ENCODE measurements at places on chromosomes 7 and 10.

GRCh38 chr7:86664991-86665390 lies 21.3 kb downstream of the GRM3 start:
- no peak for DNase-seq

DNA sequence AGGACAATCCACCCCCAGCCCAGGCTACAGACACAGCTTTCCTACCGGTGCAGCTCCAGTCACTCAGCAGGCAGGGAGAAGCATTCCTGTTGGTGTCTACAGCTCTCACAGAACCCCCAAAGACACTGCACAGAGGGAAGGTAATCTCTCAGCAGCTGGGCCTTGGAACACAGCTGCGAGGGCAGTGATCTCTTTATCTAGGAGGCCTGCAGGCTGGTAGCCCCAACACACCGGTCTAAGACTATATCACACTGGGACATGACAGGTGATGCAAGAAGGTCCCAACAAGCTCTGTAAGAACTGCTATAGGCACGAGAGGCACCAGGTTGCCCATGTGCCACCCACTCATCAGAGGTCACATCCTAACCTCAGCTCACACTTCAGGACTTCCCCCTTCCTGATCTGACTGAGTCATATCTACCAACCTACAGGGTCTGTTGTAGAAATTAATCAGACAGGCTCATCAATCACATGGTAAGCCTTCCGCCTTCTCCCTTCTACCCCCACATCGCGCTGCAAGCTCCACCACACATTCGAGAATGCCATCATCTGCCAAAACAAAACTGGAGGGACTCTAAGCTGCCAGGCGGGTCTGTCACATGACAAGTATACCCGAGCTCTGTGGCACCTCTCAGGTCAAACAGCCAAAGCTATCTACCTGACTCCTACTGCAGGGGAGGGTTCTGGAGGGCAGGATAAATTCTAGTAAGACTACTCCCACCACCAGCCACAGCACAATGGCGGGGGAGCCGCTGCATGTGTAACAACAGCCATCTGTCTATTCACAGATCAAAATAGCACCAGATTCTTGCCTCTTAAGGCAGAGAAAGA lies 26.1 kb downstream of the FAM53B start:
- DNase-seq: no peak

- no peak for DNase-seq
Observed at GRCh38 chr10:47379445-47379785, 4.7 kb downstream of the ZNF488 start.

DNA sequence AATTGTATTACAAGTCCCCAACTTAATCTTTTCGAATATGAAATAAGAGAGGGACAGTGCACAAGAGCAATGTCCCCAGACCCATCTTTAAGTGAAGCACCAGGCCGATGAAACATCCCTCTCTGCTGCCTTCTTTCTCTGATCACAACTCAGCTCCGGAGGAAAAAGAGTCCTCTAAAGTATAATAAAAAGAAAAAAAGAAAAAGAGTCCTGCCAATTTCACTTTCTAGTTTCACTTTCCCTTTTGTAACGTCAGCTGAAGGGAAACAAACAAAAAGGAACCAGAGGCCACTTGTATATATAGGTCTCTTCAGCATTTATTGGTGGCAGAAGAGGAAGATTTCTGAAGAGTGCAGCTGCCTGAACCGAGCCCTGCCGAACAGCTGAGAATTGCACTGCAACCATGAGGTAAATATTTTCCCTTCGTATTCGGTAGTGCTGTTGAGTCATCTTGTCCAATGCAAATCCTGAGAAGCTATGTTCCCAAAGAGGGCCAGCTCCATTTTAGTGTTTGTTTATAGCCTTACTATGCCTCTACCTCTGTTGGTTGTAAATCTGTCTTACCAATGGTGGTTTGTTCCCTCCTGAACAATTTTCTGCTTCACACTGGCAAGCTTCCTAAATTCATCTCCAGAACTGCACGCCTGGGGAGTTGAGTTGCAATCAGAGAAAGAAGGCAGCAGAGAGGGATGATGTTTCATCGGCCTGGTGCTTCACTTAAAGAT lies at the start of gene IFIT2:
Gene IFIT2 (plus strand): TSS at position 326 of the 725 bp plus-strand sequence. CDS start 78 bp downstream, at position 404.
- peak; percentile 47 for DNase-seq

DNA sequence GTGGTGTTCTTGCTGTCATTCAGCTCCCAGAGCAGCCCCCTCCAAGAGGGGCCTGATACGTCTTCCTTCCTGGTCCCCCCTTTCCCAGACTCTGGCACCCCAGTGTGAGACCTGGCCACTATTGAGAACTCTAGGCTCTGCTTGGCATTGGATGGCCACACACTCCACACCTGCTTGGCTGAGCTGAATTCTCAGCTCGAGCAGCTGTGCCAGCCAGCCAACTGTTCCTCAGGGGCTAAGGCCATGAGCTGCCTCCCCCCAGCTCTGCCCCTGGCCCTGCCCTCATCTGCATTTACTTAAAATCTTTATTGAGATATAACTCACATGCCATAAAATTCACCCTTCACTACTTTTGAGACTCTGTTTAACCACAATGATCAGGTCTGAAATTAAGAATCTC lies 6.7 kb downstream of the TLL2 start:
- no peak for DNase-seq

DNA sequence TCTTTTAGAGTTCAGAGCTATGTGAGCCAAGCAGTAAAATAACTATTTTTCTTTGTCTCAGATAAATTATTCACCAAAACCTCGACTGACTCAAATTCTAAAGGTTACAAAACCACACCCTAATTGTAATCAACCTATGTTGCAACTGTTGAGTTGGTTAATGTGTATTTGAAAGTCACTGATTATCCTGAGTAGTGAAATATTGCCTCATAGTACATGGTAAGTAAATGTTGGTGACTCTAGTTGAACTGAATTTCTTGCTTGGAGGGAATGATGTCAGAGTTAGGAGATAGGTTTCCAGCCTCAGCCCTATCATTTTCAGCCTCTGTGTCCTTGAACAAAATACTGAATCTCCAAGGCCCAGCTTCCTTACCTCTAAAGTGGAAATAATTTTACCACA lies 3.0 kb upstream of the CYP2C18 start:
- peak; percentile 90 for DNase-seq

- DNase-seq: no peak
Observed at GRCh38 chr10:20970708-20971107, 73.6 kb upstream of the NEBL start.

DNA sequence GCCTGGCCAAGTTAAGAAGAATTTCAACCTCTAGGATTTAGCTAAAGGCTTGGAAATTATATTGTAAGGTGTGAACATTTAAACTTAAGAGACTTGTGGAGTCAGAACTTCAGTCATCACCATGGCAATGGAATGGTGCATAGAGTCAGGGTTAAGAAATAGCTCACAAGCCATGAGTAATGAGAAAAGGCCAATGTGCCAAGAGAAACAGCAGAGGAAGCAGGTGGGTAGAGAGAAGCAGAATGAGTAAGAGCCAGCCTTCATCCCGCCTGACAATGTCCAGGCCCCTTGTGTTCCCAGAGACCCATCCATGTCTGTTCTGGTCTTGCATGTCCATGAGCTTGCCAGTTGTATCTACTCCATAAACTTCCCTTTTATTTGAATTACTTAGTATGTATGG lies 62.6 kb upstream of the TBX20 start:
- DNase-seq: no peak

DNA sequence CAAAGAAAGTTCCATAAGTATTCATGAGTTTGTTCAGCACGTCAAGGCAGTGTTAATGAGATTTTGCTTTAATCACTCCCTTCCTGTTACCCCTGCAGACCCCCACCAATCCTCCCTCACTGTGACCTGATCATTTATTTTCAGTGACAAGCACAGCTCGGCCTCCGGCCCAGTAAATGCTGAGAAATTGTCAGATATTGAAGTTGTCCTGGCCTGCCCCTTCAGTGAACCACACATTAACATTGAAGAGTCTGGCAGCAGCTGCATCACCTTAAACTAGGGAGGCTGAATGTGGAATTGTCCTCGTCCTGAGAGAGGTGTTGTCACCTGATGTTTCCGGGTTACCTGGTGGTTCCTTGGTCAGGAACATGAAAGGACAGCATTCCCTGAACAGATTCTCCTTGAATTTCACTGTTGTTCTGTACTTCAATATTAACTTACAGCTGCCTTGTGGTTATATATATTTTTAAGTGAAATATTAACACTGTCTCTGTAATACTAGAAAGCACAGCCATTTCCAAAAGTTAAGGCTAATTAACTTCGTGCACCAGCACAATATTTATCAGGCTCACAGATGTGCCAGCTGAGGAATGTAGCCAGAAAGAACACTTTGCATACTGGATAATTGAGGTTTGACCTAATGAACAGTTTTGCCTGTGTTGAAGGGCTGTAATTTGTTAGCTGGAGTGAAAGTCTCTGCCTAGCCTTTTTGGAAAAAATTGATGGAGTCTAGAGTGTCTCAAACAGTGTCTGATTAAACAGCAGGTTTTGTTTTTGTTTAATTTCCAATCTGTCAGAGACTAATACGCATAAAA lies 265.3 kb downstream of the HDAC9 start:
- no peak for DNase-seq

DNA sequence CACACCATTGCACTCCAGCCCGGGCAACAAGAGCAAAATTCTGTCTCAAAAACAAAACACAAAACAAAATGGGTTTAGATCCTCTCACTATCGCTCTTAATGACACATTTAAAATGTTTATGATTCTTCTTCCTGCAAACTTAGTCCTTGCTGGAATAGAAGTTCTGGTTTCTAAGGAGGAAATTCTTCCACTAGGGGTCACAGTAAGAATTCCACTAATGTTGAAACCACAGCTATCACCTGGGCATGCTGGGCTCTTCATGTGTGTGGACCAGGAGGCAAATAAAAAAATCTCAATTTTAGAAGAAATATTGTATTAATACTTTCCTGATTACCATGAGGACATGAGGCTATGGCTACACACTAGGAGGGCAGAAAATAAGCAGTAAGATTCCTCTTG lies 915.8 kb downstream of the TYW1 start:
- no peak for DNase-seq

All from A549 (cell line).